Smooth muscle cell of the pulmonary artery (primary cell): ENCODE measurements at places on chromosomes 12 and 14. TPM values are rescaled to one million over a fixed set of nuclear protein-coding genes. Genes with fewer than 3 reads are reported as not detected.

Gene LGR5
- total RNA-seq, result 0.03 and 2.2 TPM in 2 replicates

Gene NFATC4
- total RNA-seq, result 56.5 and 76.4 TPM in 2 replicates

Gene B4GALNT1
- 6.4 and 14.5 TPM in 2 replicates for total RNA-seq

Gene KRT75
- not detected in 2 replicates for total RNA-seq

Gene B4GALNT3
- total RNA-seq, result 0.13 and 0.36 TPM in 2 replicates

Gene CHGA
- not detected in 2 replicates for total RNA-seq

Gene ALDH1L2
- 58.2 and 63.5 TPM in 2 replicates for total RNA-seq

Gene TCL1B
- not detected in 2 replicates for total RNA-seq
